ENCODE measurements at places on chromosomes 16 and 17.

DNA sequence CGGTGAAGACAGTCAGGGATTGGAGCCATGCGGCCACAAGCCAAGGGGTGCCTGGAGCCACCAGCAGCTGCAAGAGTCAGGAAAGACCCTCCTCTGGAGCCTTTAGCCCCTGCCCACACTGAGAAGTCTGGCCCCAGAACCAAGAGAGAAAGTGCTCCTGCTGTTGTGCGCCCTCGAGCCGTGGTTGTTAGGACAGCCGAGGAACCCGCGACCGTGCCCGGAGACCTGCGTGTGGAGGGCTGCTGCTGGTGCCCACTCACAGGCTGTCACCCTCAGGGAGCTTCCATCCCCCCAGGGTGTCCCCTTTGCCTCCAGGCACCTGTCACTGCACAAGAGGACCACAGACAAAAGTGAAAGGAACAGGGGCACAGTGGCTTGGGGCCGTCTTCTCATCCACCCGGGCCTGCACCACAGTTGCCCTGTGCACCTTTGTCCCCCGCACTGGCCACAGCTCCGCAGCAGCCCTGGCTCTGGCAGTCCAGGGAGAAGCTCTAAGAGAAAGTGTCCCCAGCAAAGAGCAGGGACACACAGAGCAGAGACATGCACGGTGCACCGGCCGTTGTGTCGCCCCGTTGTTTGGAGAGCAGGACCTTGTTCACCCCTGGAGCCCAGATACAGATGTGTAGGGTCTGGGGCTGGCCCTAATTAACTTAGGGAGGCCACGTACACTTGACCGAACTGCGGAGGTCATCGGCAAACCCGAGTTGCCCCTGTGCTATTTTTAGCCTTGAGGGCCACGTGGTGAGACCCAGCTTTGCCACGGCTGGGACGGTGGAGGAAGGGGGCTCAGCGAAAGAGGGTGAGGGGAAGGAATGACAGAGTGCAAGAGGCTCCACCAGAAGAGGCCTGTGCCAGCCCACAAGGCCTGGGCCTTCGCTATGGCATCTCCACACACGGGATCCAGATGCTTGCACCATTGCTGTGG is 329.2 kb downstream of the C16orf95 start:
- DNase-seq: no peak

GRCh38 chr17:57587193-57587969 is 157.7 kb downstream of the CCDC182 start:
- no peak for DNase-seq

GRCh38 chr16:12236589-12236988 is 260.1 kb downstream of the SNX29 start:
- DNase-seq: no peak

GRCh38 chr16:27428026-27428785 is 26.2 kb downstream of the IL21R start:
- no peak for DNase-seq

DNA sequence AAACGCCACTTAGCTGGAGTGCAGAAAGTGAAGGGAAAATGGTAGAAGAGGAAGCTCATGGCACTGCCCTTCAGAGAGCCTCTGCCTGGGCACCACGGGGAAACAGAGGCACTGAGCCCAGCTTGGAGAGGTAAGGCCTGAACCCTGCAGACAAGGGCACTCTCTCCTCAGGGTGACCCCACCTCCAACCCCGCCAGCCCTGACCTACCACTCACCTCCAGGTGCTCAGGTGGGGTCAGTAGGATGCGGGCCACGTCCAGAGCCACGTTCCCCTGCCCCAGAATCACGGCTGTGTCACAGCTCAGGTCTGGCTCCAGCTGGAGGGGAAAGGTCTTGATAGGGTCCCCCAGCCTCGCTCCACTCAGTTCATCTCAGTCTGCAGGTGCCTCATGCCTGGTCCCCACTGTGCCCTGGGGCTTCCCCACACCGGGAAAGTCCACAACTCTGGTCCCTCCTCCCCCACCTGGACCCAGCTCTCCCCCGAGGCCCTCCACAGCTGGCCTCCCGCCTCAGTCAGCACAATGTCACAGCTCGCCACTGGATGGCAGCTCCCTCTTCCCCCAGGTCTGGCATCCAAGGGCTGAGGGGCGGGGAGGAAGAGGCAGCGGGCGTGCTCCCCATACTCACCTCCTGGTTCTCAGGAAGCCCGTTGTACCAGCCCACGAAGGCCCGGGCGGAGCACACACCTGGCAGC is 6.0 kb upstream of the GRIN2C start:
- no peak for DNase-seq

GRCh38 chr17:15334266-15334665 is 7.1 kb downstream of the TEKT3 start:
- no peak for DNase-seq

DNA sequence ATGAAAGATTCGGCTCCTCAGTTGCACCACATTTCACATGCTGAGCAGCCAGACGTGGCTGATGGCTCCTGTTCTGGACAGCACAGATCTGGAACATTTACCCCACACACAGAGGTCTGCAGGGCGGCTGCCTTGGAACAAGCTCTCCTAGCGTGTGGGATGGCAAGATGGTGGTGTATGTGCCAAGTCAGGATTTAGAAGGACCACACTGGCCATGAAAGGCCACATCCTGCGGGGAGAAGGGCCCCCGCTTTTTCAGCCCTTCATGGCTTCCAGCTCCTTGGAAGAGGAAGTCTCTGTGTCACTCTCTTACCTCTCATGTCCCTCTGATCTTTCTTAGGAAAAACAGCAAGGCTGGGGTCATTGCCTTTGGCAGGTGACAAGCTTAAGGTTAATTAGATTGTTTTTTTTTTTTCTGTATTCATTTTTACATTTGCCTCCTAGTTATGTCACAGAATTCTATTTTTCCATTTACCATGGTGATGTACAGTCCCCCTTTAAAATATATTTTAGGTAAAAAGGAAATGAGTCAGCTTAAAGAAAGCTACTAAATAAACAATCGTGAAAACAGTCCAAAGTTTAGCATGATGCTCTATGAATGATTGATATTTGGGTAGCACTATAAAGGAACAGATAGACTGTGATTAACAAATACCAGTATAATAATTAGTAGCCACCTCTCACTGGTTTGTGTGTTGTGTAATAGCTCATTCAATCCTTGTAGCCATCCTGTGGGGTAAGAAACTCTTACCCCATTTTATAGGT is 396.6 kb downstream of the CPPED1 start:
- DNase-seq: no peak

- peak; percentile 39 for DNase-seq
Observed at GRCh38 chr17:40615068-40615840, 32.4 kb downstream of the SMARCE1 start.

GRCh38 chr16:86558355-86559193 is 3.5 kb upstream of the MTHFSD start:
- no peak for DNase-seq

- DNase-seq: no peak
Observed at GRCh38 chr17:32502710-32503109, 15.9 kb downstream of the CDK5R1 start.

DNA sequence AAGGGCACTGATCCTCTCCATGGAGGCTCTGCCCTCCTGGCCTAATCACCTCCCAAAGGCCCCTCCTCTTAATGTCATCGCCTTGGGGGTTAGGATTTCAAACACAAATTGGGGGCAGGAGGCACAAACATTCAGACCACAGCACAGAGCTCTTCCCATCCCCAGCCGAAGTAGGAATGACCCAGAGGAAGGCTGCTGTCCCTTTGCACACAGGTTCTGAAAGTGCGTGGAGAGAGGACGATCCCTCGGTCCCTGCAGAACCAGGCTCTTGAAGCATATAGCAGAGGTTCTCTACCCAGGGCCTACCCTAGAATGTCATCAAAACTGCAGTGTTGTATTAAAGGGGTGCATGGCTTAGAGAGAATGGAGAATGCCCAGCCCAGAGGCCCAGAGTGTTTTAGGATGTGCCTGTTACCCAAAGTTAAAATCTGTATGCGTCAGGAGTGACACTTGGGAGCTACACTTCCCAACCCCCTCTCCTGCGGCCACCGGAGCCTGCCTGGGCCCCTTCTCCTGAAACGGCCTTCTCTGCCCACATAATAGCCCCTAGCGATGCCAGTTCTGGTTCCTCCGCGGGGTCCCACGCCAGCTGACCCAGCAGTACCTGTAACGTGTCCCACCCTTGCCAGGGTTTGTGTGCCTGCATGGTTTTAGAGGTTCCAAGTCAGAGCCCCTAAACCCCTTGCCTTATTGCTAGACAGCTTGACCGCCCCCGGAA is 159.5 kb upstream of the CACNG5 start:
- DNase-seq: no peak

DNA sequence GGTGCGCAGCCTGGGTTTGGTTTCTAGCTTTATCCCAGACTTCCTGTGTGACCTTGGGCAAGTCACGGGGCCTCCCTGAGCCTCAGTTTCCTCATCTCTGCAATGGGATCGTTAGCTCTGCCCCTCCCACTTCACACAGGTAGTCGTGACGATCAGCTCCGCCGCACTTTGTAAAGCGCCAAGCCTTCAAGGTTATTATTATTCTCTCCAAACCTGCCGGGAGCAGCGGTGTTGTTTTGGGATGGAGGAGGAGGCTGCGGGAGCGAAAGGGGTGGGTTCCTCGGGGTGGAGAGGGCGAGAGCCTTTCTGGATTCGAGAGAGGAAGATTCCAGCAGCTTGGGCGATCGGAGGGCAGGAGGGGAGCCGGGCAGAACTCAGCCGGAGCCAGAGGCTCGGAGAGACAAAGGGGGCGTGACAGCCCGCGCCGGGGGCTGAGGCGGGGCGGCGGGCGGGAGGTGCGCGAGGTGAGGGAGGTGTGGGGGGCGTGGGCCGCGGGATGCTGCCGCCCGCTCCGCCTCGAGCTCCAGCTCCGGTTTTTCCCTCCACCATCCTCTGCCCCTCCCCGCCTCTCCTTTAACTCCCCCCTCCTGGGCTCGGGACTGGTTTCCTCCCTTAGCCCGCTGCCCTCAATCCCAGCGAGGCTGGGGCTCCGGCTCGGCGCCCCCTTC is at the start of gene EFNB3:
TSS of gene EFNB3 (plus strand) at position 602 of the 668 bp plus-strand sequence. CDS start 397 bp downstream, outside the sequence.
- DNase-seq: no peak

GRCh38 chr16:4915226-4915761 is 21.7 kb downstream of the PPL start:
- no peak for DNase-seq

GRCh38 chr16:61277849-61278248 is 758.4 kb downstream of the CDH8 start:
- no peak for DNase-seq

DNA sequence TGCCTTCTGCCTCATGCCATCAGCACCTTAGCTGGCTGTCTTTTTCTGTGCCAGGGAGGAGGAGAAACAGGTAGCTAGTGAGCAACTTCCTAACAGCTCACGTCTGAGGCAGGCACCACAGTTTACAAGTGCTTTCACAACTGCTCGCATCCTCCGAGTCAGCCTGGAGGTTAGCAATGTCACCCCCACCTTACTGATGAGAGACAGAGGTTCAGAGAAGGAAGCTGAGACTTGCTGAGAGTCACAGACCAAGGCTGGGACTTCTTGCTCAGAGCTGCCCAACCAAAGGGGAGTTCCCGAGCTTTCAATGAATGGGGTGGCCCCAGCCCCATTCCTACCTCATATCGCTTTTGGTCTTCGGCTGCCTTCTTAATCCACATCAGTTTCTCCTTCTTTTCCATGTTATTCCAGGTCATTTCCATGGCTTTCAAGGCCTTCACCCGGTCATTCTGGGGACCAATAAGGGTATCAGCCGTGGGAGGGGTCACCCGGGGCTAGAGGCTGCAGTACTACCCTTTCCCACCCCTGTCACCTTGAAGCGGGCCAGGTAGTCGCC is 9.6 kb downstream of the UBTF start:
- DNase-seq: no peak

DNA sequence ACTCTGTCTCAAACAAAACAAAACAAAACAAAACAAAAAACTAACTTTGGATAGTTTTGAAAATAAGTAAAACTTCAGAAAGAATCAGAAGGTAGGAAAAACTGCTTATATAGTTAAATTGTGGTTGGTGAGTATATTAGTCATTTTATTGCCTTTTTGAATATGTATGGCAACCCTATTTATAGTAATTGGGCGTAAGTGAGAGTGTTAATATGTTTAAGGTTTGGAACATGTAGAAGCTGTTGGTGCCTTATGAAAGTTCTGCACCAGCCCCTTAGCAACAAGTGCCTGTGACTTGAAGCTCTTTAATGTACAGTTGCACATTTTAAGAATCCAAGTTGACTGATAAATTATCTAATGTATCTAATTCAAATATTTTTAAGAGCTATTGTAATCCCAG is 47.4 kb upstream of the ABCC11 start:
- no peak for DNase-seq

GRCh38 chr17:1413281-1413791 is 13.3 kb upstream of the YWHAE start:
- DNase-seq: no peak

GRCh38 chr17:4743216-4743615 is 3.5 kb upstream of the CXCL16 start:
- no peak for DNase-seq

DNA sequence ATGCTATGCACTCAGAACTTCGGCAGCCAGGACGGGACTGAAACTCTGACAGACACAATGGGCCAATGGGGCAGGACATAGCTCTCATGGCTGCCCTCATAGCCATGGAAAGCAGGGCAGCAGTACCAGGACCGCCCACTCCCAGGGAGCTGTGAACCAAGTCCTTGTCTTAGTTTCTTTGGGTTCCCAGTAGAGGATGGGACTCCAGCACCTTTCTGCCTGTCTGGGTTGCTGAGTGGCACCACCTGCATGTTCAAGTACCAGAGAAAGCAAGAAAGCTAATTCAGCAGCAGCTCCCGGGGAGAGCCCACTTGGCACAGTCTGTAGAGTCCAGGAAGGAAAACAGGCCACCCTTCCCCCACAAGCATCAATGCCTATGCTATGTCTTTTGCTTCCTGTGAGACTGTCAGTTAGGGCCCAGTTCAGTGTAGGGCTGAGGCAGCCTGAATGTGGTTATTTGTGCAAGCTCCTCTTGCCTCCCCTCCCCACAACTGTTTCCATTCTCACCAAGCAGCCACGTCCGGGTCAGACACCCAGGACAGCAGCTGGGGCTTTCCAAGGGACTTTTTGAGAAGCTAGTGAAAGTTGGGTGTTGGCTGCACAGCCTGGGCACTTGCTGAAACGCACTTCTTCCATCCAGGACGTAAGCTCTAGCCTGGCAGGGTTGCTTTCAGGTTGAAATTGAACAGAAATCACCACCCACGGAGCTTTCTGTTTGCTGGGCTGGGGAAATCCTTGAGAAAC is 7.8 kb downstream of the SUPT4H1 start:
- peak; percentile 89 for DNase-seq

- DNase-seq: no peak
Observed at GRCh38 chr17:77375108-77375916, 234.5 kb downstream of the SEC14L1 start.

GRCh38 chr17:43412166-43412565 is 13.4 kb downstream of the ARL4D start:
- no peak for DNase-seq

- DNase-seq: no peak
Observed at GRCh38 chr17:4180791-4181190, 37.8 kb downstream of the CYB5D2 start.

- DNase-seq: no peak
Observed at GRCh38 chr17:16512011-16512410, 20.0 kb upstream of the LRRC75A start.

GRCh38 chr16:74832228-74832627 is 57.6 kb upstream of the FA2H start:
- no peak for DNase-seq

DNA sequence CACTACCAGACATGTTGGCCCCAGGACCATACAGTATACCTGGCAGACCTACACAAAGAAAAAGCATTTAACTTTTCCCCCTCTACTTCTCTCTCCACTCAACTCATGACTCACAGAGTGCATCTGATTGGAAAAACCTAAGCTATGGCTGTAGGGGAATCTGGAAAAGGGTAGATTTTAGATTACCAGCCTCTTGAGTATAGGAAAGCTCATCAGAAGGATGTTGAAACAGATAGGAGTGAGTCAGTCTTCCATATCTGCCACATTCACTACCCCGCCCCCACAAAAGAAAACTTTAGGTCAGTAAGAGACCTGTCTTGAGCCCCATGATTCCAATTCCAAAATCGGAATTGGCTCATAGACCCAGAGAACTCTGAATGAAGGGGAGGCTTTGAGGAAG is 12.3 kb downstream of the KRT9 start:
- DNase-seq: no peak
